Choroid plexus epithelial cell (primary cell): ENCODE measurements at places on chromosomes 2 and 18.

- no peak for DNase-seq
Measured at GRCh38 chr18:51149670-51150069, 47.8 kb downstream of the MEX3C start.

- peak; percentile 65 for DNase-seq
Measured at GRCh38 chr2:204024503-204024902, 87.9 kb downstream of the ICOS start.

DNA sequence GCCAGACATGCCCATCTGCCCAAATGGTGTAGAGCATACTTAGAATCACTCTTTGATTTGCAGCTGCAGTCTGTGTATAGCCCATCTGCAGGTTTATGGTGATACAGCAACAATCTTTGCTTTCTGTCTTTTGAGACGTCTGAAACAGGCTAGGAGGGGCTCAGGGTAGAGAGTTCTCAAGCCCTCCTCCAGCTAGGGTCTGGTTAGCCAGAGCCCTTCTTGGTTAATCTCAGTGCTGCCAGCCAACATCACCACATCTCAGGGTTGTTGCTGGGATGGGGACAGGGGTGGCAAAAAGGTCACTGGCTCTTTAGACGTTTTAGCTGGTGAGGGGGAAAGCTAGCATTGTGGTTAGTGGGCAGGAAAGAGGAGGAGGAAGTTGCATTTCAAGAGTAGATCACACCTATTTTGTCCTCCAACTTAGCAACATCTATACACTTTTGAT lies 136.6 kb upstream of the ACAA2 start:
- DNase-seq, result no peak

DNA sequence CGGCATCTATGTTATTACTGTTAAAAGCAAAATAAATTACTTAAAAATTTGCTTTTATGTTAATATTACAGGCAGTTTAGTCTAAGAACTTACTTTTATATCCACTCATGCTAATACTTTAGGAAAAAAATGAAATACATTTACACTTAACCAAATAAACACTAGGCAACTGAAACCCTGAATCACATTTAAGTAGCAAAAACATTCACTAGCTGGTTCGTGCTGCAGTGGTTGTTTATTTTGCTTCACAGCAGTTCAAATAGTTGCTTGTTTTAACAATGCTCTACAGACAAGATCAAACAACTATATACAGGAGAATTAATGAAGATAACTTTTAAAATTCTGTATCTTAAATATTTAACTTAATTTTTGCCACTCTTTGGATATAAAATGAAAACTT lies 60.8 kb downstream of the ABCG8 start:
- peak; percentile 48 for DNase-seq

GRCh38 chr2:26475037-26475436 lies 2.9 kb downstream of the OTOF start:
- DNase-seq, result no peak
